KG1 (cell line): ENCODE measurements at places on chromosomes 12 and 14.

DNA sequence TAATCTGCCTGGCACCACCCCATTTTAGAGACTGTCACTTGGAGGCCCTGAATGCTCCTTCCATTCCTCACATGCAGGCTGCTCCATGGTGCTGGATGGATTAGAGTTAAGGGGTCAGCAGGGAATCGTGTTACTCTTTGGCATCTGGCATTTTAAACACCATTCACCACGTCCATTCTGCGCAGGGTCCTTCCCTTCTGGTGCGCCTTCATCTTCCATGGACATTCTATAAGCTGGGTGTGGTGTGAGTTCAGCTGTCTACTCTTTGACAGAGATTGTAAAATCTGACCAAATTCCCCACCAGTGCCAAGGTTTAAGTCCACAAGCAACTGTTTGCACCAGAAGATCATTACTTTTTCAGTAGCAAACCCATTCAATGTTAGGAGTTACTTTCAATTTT is 47.8 kb downstream of the GIT2 start:
- DNase-seq, result no peak

DNA sequence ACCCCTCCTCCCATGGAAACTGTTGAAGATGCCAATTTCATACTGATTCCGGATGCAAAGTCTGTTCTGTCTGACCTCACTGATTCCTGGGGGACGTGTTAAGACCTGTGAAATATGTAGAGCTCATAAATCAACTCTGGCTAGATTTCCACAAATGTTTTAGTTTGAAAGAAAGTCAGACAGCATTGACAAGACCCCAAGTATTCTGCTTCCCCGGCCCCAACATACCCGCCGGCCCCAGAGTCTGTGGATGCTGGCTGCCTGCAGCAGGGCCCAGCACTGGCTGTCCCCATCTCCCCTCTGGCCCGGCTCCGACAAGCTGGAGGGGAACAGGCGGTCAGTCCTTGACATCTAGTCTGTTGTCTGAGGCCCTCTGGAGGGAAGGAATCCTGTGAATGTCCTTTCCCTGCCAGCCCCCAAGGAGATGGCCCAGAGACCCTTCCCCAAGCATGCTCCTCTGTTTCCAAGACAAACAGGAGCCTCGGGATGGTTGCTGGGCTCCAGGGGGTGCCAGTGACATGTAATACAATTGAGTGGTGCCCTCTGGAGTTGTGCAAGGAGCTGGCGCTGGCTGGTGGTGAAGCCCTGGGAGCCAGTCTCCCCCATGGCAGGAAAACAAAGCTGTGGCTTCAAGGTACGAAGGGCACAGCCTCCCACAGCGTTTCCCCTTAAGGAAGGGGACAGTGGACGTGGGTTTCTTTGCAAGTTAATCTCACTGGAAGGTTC is 22.3 kb downstream of the FBLN5 start:
- DNase-seq, result no peak

DNA sequence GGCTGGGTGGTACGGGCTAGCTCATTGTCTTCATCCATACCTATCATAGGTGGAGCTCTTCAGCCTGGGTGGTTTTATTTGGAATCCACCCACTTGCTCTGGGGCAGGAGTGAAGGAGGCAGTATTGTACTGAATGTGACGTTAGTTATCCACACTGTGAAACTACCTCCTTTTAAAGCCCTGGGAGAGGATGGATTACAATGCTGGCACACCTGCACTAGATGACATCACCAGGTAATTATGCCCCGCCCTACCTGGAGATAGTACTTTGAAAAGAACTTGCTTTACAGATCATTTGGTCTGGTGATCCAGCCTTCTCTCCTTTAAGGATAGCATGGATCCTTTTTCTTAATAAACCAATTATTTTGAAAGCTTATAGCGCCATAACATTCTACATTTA is 78.0 kb downstream of the B4GALNT3 start:
- no peak for DNase-seq

DNA sequence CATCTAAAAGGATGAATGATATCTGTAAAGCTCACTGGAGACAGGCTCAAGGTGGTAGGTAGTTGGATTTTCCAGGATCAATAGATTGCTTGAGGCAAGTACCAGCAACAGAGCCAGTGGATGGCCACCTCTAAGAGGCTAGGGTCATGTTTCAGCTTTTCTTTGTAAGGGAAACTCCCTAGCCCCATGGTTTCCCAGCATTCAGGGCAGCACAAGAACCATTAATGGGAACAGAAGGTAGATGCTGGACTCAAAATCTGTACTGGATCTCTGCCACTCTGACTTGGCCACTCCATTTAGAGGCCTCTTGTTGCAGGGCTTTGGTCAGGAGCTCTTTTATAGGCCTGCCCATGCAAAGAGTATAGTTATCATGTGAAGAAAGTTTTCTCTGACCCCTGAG is 76.1 kb upstream of the DYRK2 start:
- no peak for DNase-seq

GRCh38 chr14:89628521-89628920 is 211.5 kb upstream of the FOXN3 start:
- DNase-seq, result no peak

DNA sequence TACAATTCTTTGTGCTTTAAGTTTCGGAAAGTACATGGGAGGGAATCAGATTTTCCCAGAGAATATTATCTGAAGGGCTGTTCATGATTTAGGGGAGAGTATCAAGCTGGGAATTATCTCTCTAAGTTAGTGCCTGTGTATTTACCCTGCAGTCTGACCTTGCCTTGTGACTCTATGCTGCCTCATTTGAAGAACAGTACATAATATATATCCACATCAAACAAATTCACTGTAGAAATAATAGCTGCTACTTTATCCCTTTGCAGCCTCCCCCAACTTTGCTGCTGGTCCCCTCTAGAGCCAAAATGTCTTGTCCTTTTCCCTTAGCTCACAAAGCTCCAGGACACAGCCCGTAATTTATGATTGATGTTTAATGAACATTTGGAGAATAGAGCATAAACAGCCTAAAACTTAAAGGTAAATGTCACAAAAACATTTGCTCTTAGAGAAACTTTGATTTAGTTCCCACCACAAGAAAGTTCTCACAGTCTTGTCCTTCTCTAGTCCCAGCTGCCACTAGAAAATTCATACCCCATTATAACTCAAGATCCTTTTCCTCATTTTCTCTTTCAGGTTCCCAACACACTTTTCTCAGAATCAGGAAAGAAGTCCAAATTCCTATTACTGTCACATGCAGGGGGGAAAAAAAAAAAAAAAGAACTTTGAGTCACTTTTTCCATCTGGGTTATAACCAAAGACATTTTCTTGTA is 1009.6 kb downstream of the FLRT2 start:
- DNase-seq, result no peak

DNA sequence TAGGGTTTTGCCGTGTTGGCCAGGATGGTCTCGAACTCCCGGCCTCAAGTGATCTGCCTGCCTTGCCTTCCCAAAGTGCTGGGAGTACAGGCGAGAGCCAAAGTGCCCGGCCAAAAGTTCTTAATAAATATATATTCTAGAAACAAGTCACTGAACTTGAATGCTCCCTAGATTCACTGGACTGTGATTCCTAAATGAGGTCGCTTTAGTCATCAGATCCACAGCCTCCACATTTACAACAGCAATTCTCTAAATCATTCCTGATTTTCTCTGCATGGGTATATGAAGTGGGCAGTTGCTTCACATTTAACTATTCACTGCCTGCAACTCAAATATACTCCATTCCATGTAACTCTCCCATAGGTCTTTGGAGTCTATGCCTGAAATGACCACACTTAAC is 813.0 kb downstream of the GALC start:
- no peak for DNase-seq

DNA sequence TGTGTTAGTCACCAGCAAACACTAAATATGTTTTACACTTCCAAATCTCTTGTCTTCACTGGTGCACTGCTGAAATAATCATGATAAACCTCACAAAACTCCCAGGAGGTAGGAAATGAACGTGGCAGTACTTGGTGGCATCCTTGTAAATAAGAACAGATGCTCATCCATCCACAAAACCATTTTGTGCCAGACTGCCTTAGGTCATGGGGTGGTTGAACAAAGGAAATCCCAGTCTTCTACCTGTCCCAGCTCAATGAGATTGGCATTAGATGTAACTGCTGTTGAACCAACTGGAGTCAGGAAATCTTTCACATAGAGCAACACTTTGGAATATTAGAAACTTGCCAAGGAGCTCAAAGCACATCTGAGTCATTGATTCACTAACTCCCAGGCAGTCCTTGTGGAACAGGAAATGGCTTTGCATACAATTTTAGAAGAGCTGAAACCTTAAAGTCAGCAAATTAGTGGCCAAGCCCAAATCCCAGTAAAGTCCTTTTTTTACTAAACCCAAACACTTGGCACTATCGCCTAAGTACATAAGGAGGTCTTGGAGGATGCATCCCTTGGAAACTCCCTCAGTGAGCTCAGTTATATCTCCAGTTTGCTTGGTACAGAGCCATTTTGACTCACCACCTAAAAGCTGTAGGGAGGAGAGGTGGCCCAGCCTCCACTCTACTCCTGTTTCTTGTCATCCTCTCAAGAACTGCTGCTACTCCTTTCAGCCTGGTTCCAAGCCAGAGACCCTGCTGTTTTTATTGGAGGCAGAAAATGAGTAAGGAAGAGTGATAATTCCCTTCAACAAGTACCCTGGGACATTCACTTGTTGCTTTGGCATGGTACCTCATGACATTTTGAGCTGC is 208.0 kb downstream of the NOVA1 start:
- no peak for DNase-seq

- DNase-seq, result no peak
Measured at GRCh38 chr14:102988054-102988453, 65.6 kb downstream of the AMN start.

DNA sequence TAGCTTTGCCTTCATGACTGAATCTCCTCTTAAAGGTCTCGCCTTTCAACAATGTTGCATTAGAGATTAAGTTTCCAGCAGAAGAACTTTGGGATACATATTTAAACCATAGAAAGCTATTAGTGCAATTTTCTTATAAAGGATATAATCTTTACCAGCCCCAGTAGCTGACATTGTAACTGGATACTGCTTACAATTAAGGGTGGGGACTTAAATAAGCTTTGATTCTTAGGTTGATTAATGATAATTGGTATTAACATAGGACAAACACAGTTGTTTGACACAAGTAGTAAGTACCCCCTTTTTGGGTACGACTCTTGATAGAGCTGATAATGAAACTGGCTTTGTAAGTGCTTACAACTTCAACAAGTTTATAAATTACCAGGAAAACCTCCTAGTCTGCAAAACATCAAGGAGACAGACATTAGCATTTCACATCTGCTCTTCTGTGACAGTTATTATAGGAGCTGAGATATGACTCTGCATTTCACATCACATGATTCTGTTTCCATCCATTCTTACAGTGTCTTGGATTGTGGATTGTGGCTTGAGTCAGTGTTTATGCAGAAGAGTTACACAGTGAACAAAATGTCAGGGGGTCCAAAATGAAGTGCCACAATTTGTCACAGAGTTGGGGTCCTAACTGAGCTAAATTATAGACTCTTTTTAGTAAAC is 249.1 kb upstream of the E2F7 start:
- no peak for DNase-seq
